ENCODE measurements at places on chromosomes 7 and 10.

DNA sequence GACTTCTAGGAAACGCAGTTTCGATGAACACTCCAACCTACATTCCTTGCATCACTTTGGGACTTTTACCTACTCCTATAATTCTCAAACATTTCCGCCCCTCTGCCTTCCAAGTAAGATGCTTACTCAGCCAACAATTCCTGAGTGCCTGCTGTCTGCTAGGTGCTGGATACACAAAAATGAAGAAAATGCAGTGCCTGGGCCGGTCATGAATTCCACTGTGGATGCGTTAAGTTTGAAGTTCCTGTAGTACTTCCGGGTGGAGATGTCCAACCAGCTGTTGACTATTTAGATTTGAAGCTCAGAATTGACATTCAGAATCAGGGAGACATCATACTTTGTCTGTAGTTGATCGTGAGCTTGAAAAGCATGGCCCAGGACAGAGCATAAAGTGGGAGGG lies 89.2 kb downstream of the LYZL1 start:
- no peak for DNase-seq

DNA sequence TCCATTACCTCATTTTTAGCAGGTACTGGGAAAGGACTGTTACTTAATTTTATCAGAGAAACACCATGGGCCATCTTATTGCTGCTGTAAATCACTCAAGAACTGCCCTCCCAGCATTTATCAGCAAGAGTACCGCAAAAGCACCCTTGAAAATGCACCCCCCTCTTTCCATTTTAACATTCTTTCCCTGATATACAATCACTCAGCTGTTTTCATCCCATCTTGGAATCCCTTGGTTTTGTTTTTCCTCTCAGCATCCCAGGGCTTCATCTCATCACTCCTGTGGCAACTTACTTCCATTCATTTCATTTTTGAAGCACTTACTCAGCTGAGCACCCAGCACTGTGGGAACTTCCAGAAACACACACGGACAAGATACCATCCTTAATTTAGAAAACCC lies 36.5 kb downstream of the RAPGEF5 start:
- DNase-seq, result no peak

GRCh38 chr7:47273974-47274766 lies 307.7 kb downstream of the TNS3 start:
- no peak for DNase-seq

DNA sequence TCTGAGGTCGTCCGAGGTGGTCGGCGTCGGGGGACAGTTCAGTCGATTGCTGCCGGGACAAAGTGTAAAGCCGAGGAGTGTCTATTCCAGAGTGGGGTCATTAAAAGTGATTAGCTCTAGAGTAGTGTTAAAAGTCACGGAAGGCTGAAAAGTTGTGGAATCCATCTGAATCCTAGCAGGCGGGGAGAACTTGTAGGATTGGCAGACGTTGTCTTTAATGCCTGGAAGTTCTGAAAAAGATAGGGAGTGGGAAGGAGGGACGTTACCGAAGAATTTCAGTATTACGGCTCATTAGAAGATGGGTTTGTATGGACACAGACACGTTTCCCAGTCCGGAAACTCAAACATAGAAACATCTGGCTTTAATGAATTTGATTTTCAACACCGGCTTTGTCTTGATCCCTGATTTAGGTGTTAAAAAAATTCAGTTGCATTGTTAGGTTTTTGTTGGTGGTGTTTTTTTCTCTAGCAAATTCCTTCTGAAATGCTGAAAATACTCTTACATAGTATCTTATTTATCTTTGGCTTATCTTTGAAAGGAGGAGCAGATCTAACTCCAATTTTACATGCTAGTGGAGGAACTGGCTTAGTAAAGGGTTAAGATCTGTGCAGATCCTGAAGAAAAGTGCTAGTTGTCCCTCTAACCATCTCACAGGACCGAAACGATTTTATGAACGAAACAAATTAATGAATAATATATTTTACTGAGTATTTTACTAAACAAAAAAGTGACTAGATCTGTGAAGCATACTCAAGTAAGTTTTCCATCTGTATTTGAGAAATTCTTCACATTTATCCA lies 900 bp downstream of the MKLN1 start:
- DNase-seq, result peak; percentile 47

- no peak for DNase-seq
Observed at GRCh38 chr10:29542723-29543122, 92.0 kb downstream of the SVIL start.

GRCh38 chr7:39355664-39356063 lies 210.5 kb upstream of the YAE1 start:
- DNase-seq, result no peak

GRCh38 chr7:81140775-81141174 lies 221.9 kb upstream of the SEMA3C start:
- DNase-seq, result no peak

- DNase-seq, result no peak
Observed at GRCh38 chr10:102083541-102083940, 18.4 kb downstream of the HPS6 start.

GRCh38 chr7:142263598-142264380 lies 5.9 kb upstream of the PRSS58 start:
- DNase-seq, result no peak

DNA sequence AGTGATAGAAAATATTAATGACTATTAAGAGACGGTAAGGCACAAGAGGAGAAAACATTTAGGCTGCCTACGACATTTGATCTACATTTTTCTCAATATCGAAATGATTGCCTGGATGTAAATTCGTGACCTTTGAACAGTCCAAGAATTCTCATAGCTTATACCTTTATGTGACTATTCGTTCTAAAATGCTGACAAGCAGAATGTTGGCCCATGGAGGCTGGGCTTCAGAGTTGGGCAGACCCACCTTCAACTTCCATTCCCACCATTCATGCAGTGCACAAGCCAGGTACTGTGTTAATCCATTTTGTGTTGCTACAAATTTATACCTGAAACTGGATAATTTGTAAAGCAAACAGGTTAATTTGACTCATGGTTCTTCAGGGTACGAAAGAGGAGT lies 441.4 kb upstream of the COBL start:
- no peak for DNase-seq

DNA sequence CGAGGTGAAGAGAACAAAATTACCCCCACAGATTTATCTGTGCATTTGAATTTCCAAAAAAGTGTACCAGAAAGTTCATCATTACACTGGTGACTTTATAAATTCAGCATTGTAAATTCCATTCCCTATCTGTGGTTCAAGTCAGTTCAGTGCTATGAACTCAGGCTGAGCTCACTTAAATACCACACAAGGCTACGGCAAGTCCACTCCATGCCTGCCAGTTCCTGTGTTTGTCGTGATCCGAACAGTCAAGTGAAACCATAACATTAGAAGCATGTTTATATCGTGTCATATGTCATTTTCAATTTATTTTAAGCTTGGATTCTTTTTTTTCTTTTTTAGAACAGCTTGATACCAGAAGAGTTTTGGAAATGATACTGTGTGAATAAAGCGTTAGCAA lies 14.8 kb downstream of the MBL2 start:
- no peak for DNase-seq

- no peak for DNase-seq
Observed at GRCh38 chr10:21217107-21217506, 308.4 kb downstream of the SKIDA1 start.

GRCh38 chr7:43439631-43440401 lies 143.1 kb upstream of the STK17A start:
- DNase-seq, result peak; percentile 79

- no peak for DNase-seq
Observed at GRCh38 chr10:68792115-68792514, 35.2 kb upstream of the STOX1 start.

- DNase-seq, result no peak
Observed at GRCh38 chr10:133461027-133461426, 7.3 kb downstream of the SCART1 start.

DNA sequence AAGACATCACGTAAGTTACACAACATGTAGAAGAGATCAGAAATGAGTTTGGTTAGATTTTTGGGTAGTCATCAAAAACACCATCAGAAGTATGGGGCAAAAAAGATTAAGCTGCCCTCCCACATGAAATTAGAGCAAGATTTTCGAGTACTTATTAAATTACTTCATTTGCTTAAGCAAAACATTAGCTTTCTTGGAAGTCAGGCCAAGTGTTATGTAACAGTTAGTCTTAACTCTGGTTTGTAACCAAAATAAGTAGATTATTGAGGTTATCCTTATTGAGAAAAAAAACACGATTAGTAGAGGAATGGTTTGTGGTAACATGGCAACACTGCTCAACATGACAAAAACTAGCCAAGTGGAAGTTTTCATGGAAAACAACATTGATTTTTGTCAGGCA lies 37.9 kb downstream of the HBP1 start:
- no peak for DNase-seq

- no peak for DNase-seq
Observed at GRCh38 chr10:133236401-133237240, 1.0 kb upstream of the VENTX start.

DNA sequence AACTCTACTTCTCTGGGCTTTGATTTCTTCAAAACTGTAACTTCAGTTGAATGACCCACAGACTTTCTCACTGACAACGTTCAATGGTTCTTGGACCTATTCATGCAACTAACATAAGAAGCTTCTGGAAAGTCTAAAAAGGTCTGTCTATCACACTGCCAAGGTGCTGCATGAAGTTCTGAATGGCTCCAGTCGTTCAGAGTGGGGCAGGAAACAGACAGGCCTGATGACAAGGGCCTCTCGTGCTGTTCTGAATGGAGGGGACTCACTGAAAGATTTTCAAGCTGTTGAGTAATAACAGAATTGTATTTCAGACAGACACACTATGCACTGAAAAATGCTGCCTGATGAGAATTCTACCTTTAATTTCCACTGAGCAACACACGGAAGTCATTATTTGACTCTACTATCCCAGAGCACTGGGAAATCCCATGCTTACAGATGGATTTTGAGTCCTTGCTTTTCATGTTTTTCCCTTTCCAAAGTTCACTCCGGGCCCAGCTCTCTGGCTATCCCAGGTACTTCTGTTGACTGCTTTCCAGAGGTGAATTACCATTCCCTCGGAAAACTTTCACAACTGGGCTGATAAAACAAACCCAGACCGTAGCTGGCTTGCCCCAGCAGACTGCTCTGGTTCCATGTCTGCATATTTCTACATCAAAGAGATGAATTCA lies 204.9 kb upstream of the FRMD4A start:
- no peak for DNase-seq

- DNase-seq, result no peak
Observed at GRCh38 chr7:151629713-151630272, 110.1 kb upstream of the RHEB start.

- DNase-seq, result no peak
Observed at GRCh38 chr10:61244261-61244775, 208.9 kb downstream of the TMEM26 start.

GRCh38 chr7:77403957-77404356 lies 12.2 kb downstream of the GSAP start:
- no peak for DNase-seq

DNA sequence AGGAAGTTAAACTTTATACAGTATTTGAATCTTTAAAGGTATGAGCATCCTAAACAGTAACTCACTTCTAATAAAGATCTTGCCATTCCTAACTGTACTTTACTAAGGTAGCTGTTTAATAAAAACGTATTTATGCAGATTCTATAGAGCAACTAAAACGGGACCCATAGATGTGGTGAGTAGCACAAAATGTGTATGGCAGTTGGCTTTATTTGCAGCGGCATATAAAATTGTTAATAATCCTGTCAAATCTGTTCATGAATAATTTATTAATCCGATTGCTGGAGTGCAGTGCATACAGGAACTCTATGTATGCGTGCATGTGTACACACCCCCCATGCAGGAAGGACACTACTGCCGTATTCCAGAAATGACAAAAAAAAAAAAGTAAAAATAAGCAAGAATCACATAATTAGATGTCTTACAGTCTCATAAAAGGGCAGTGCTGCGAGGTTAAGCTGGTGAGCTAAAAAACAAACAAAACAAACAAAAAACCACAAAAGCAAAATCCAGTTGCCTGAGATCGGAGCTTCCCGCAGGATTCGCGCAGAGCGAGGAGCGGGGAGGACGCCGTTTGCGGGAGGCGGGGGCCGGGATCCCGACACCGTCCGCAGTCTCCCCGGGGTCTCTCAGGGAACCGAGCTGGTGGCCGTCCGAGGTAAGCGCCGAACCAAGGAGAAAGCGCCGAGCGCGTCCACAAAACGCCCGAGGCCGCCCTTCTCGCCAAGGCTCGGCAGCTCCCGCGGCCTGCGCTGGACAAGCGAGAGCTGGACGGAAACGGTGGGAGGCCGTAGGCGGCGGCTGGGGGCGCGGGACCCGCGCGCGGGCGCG lies 518 bp upstream of the COMMD3 start:
- DNase-seq, result no peak

GRCh38 chr10:110353244-110354119 lies 48.8 kb upstream of the SMNDC1 start:
- DNase-seq, result peak; percentile 73

DNA sequence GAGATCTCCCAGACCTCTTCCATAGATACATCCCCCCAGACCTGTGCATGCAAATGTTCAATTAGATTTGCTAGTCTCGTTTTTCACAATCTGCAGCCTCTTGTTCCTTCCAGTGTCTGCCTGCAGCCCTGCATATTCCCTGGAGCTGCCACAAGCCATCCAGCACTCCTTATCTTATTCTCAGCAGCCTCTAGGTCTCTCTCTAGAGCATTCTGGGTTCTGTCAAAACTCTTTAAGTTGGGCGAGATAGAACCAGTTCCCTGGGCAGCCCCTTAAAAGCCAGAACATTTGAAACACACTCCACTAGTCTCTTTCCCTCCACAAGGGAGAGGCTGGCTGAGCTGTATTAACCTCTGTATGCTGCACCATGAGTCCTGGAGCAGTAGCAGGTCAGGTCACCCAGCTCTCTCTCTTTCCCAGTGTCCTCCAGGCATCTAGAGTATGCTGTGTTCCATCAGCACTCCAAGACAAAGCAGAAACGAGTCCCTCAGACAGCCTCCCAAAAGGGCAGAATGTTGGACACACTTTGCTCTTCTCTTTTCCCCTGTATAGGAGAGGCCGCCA lies 20.6 kb upstream of the MCM10 start:
- DNase-seq, result no peak

- DNase-seq, result peak; percentile 24
Observed at GRCh38 chr10:32489901-32490300, 44.0 kb downstream of the CCDC7 start.

DNA sequence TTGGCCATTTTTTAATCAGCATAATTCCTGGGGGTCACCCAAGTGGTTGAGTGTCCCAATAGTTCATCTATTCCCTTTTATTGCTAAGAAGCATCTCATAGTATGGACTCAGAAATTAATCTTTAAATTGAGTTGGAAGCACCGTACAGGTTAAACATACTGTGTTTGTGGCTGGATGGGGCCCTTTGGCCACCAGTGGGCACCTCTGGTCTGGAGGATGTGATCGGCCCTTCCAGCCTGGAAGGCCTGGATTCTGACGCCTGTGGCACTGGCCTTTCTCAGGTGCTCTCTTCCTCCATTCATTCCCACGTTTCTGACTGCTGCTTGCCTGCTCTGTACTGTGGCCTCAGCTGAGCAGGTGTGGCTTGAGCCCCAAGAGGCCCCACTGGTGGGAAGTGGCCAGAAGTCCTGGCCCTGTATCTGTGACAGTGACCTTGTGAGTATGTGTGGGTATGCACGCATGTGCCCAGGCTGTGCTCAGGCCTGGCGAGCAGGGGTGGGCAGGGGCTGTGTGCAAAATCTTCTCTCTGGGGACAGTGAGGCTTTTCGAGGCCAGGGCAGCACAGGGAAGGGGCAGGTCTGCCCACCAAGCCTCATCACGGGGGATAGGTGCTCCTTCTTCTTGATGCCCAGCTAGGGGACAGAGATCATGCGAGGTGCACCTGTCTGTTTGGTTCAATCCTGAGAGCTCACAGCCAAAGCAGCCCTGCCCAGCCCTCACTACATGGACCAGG lies 30.1 kb downstream of the LDB3 start:
- DNase-seq, result no peak

Data from GM03348 (cell line).